Coronary artery (tissue), 2 donors: ENCODE measurements at places on chromosomes 13 and 19.

GRCh38 chr19:17162580-17162979 lies 52.6 kb upstream of the USE1 start:
- DNase-seq = no peak

- no peak for DNase-seq
Observed at GRCh38 chr19:33724721-33725060, 72.0 kb upstream of the KCTD15 start.

DNA sequence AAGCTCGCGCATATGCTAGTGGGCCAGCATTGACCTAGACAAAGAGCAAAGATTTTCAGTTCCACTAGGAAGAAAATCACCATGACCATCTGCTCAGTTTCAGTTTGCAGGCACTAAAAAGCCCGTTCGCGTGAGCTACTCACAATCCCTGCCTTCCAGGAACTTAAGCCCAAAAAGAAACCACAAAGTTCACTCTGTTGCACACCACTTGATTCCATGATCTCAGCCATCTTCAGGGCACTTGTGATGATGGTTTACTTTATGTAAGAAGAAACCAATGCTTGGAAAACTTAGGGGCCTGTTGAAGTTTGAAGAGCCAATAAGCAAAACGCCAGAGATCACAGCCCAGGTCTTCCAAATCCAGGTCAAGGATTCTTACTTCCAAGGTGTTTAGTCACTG lies 45.0 kb upstream of the SLC15A1 start:
- DNase-seq = no peak

DNA sequence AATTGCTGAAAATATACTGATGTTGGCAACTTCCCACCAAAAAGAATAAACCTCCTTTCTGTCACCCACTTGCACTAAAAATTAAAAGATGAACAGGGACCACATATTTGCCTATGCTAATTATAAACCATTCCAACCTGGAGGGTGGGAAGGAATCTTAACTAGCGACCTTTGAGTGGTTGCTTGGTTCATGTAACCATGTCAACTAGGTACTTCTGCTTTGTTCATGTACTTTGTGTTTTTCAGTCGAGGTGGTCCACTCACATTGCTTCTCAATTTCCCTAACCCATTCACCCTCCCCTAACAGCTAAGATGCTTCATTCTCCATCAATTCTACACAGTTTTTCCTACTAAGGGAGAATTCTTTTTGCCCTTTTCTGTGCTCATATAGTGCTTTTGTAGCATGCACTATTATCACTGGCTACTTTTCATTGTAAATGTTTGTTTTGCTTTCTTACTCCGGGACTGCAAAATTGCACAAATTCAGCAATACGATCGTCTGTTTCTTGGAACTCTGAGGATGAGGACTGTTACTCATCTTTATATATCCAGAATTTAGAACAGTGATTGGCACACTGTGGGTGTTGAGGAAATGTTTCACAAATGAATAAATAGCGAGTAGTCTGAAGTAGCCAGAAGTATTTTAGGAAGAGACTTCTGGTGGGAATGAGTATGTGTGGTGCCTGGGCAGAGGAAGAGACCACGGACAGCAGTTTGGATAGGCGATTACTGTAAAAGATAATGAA lies 187.5 kb downstream of the GPC6 start:
- no peak for DNase-seq

- no peak for DNase-seq
Observed at GRCh38 chr13:62687732-62688131, 1272.1 kb upstream of the PCDH20 start.

- no peak for DNase-seq
Observed at GRCh38 chr13:99288089-99288488, 19.1 kb downstream of the GPR183 start.

DNA sequence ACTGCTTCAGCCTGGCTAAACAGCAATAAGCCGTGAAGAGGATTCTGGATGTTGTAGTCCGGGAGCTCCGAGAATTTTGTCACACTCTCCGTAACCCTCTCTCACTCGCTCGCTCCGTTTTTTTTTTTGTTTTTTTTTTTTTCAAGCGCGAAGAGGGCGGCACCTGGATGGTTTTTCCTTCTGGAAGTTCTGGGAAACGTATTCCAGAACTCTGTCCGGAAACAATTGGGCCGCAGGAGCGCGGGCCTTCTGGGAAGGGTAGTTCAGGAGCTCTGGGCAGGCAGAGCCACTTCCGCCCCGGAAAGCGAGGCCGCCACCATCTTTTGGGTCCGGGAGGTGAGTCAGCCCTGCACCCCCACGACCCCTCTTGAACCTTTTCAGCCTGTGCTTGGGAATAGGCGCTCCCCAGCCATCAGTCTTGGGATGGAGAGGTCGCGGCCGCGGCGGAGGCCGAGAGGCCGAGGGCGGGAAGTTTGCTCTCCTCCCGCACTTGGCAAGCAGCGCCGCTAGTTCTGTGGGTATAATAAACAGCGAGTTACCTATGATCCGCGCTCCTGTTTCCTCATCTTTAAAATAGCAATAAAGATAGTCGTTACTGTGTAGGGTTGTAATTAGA lies at the start of gene ZNF227:
Gene ZNF227 (plus strand): TSS at position 283 of the 616 bp plus-strand sequence. CDS start 5,261 bp downstream, outside the sequence.
- DNase-seq = peak; percentile 96

DNA sequence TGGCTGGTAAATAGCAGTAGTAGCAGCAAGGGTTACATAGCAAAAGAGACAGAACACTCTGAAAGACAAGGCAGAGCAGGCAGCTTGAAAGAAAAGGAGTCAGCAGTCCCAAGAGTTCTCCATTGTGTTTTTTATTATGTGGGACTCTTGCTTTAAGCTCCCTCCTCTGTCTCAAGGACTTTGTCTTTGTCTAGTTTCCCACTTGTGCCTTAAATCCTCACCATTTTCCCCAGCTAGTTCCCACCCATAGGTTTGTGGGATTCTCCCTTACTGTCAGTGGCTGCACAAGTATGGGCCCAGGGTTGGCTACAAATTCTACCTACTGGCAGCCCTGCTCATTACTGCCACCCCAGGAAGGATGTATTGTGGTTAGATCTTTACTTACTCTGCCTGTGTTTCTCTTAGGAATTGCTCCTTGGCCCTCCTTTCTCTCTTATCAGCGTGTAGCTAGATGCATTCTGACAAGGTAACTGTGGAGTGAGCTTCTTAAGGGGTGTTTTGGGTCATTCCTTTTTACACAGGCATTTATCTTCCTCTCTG lies 413.4 kb upstream of the PCDH9 start:
- no peak for DNase-seq

GRCh38 chr19:29544656-29545360 lies 19.0 kb downstream of the VSTM2B start:
- DNase-seq = no peak

DNA sequence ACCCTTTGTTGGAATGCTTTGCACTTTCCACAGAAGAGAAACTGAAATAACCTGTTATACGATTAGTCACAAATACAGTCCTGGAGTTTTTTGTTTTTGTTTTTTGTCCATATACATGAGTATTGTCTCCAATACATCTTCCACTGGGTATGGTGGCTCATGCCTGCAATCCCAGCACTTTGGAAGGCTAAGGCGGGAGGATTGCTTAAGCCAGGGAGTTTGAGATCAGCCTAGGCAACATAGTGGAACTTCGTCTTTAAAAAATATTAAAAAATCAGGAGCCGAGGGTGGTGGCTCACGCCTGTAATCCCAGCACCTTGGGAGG lies 25.0 kb downstream of the AP2S1 start:
- DNase-seq = no peak

GRCh38 chr19:37218592-37218935 lies 550 bp downstream of the ZNF383 start:
- no peak for DNase-seq

GRCh38 chr13:32941368-32941767 lies 74.9 kb upstream of the KL start:
- no peak for DNase-seq

DNA sequence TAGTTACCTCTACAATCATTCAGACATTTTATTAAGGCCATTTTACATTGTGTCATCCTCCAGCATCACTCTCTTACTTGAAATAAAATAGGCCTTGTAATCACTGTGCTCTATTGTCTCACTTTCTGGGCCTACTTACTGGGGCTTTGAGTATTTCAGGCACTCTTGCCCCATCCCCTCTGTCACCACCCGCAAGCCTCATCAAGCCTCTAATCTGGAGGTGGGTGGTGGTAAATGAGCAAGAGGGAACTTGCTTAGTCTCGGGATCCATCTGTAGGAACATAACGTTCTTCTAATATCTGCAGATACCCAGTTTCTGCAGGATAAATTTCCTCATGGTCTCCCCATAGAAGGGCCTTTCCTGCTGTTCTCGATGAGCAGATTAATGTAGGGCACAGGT lies 19.4 kb upstream of the GPR18 start:
- DNase-seq = no peak

- DNase-seq = no peak
Observed at GRCh38 chr13:33312150-33312860, 26.8 kb upstream of the STARD13 start.

DNA sequence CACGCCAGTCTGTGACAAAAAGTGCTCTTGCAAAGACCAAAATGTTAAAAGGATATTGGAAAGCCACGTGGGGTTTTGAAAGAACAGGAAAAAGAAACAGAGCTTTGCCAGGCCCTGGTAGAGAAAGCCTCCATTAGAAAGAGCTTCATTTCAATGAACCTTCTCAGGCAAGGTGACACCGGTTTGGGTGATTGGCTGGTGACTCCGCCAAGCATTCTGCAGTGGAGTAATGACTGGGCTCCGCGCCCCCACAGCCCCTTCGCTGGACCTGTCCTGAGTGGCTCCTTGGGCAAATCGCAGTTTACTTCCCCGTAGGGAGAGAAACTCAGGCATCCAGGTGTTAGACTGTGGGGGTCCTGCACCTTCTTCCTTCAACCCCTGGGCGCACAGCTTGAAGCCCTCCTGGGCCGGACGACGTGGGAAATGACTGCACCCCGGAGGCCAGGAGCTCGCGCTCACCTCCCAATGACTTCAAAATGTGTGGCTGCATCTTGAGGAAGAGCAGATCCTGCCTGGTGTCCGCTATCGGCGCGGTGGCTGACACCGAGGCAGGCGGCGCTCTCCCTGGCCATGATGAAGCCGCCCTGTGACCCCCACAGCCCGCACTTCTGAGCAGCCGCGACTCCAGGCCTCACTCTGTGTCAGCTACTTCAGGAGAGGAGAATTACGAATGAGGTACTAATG lies 444.6 kb upstream of the SGCG start:
- DNase-seq = no peak

GRCh38 chr19:51135004-51135403 lies 7.1 kb upstream of the SIGLEC7 start:
- no peak for DNase-seq

GRCh38 chr13:112583592-112584277 lies 4.2 kb downstream of the TUBGCP3 start:
- DNase-seq = no peak

DNA sequence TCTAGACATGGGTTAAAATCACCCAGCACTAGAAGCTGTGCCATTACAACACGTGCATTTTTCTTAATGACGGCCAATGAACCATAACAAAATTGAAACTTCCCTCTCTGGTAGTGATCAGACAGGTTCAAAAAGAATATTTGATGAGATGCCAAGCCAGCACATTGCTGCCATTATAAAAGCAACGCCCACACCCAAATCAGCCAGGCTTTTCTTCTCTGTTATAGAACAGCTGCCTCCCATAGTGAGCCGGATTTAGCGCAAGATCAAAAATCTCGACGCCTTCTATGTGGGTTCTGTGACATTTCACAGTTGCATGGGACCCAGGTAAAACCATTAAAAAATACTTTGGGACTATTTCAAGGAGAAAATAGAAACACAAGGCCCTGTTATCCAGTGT lies 1158.0 kb downstream of the EFNB2 start:
- DNase-seq = no peak

DNA sequence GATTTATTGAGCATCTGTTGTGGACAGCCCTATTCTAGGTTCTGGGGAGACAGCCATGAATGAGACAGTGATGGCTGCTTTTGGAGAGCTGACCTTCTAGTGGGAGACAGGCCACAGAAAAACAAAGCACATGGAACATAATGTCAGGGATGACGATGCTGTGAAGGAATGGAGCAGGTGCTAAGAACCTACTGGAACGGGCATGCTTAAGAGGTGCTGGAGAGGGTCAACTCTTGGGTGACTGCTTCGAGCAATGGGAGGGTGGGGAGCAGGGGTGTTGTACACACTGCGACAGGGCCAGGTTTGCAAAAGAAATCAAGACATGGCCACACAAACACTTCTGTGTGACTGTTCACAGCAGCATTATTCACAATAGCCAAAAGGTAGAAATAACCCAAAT lies 12.1 kb upstream of the CEACAM16 start:
- DNase-seq = no peak

DNA sequence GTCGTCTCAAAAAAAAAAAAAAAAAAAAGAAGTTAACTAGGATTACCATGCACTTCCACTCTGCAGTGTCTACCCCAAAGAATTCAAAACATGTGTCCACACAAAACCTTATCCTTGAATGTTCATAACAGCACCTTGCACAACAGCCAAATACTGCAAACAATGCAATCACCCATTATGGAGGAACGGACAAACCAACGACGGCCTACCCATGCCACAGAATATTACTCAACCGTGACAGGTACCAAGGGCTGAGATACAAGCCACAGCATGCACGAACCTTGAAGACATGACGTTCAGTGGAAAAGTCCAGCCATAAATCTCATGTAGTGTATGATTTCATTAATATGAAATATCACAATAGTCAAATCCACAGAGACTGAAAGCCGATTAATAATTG lies 3.0 kb upstream of the SHISA7 start:
- no peak for DNase-seq

DNA sequence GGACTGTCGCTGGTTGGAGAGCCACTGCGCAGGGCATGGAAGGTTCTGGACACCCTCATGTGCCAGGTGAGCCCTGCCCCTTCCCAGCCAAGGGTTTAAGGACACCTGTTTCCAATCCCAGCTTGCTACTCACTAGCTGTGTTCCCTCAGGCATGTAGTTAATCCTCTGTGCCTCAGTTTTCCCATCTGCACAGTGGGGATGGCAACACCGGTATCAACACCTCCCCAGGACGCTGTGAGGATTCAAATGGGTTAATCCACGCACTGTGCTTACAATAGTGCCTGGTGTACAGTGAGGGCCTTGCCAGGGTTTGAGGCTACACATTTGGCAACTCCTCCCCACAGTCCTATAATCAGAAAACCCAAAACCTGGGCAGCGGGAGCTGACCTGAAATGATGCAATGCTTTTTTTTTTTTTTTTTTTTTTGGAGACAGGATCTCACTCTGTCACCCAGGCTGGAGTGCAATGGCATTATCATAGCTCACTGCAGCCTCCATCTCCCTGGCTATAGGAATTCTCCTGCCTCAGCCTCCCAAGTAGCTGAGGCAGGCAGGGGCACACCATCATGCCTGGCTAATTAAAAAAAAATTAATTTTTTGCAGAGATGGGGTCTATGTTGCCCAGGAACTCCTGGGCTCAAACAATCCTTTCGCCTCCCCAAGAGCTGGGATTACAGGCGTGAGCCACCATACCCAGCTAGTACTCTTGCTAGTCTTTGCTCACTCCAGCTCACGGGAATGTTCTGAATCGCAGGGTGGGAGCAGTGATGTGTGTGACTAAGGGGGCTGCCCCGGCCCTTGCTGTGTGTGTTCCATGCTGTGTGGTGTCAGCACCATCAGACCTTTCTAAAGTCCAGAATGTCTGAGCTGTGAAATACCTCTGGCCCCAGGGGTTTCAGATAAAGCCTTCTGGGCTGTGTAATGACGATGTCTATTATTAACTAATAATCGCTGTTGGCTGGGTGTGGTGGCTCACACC lies 2.3 kb downstream of the ACP4 start:
- DNase-seq = no peak
